ENCODE measurements at places on chromosomes 3 and 15.

DNA sequence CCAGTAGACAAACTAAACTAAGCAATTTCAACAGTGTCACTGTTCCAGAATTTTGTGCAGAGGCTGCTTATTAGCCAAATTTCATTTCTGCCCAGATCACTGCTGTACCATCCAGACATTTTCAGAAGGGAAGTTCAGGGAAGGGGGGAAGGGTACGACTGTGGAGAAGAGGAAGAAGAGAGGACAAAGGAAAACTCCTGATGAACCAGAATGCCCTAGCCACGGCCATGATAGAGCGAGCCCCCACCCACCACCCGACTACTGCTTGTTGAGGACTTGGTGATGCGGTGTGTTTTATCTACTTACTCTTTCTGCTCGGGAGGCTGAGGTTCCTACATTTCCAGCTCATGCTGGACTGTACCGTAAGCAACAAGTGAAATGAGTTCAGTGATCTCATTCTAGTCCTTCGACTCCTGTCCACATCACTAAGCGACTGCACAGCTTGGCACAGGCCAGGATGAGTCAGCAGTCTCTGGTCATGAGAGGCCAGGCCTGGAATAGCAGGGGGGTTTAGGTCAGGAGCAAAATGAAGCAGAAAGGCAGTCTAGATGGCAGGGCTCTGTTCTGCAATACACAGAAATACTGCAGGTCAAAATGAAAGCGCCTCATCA, 330.8 kb downstream of the TIGIT start:
- DNase-seq: peak; percentile 42

DNA sequence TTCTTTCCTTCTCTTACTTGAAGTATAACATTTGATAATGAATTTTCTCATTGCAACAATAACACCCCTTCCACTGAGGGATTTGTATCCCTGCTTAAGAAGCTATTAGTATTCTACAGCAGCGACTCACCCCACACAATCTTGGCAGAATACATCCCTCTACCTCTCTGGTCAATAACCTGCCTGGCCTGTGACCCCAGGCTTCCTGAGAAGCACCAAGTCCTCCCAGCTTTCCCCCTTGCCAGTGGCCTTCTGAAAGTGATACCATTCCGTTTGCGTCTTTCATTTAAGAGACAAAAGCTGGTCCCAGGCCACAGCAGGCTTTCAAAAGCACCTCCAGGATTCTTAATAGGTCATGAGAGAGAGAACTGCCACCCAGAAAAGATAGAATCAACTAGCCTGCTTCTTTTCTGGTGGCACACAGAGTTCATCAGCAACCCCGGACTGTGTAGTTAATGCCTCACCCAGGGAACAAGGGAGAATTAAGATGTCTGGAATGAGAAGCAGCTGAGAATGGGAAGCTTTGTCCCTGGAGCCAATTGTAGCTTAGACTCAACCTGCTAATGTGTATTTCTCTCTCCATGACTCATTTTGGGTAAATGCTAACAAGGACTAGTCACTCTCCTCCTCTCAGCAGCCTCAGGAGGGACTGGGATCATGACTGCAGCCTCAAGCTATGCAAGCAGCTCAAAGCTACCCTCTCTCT, 101.0 kb upstream of the CPNE4 start:
- no peak for DNase-seq

- DNase-seq: no peak
Measured at GRCh38 chr15:45401665-45402161, 23.4 kb upstream of the GATM start.

DNA sequence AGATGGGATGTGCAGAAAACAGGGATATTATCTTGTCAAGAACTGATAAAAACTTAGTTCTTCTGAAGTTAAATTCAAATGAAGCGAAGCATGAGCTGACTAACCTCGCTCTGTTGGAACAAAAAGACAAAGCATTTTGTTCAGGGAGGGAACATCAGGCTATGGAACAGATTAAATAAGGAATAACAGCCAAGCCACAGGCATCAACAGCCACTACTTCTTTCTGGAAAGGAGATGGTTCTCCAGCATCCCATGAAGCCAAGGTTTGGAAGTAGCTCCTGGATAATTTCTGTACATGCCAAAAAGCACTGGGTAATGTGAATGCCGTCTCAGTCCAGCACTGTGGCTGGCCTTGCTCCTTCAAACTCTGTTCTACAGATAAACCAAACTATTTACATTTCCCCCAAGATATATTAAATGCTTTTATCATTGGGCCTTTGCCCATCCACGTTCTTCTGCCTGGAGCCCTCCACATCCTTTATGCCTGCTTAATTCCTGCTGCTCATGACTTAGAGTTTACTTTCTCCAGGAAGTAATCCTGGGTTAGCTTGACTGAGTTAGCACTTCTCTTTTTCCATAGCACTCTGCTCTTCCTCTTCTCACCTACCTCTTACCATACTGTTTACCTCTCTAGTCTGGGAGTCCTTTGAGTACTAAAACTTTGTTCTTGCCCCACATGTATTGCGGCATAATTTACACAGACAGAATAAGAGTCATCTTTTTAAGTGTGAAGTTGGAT, 232.0 kb downstream of the CLSTN2 start:
- DNase-seq: no peak

GRCh38 chr3:182000447-182000846, 288.7 kb downstream of the SOX2 start:
- DNase-seq: no peak

GRCh38 chr3:196969134-196969659, 564 bp upstream of the PIGZ start:
- peak; percentile 53 for DNase-seq

DNA sequence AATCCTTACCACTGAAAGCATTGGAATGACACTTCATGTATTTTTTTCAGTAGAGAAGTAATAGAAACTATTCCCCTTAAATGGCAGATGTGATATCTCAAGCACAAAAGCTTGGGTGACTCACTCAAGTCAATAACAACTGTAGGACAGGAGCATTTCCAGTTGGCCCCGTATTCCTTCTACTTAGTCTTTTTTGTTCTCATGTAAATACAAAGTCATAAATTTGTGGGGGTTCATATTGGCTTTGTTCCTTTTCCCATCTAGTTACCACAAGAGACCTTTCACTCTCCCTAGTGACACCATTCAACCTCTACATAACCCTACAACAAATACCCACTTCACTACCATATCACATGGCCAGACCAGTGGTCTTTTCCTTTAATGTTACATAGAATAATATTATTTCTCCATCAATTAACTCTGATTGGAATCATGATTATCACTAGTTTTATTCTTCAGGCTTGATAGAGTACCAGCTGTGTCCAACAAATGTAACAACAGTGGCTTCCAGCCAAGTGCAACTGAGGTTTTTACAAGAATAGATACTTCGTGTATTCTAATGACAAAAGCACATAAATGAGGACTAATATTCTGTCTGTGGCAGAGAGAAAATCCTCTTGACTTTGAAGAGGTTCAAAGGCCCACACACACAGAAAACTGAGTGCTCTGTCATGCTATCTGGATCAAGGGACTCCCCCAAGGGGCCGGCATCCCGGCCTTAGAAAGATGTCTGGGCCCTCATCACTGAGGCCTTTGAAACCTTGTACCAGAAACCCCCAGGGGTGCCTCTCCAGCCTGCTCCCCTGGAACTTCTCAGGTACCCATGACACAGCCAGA, 94.0 kb upstream of the THBS1 start:
- no peak for DNase-seq

DNA sequence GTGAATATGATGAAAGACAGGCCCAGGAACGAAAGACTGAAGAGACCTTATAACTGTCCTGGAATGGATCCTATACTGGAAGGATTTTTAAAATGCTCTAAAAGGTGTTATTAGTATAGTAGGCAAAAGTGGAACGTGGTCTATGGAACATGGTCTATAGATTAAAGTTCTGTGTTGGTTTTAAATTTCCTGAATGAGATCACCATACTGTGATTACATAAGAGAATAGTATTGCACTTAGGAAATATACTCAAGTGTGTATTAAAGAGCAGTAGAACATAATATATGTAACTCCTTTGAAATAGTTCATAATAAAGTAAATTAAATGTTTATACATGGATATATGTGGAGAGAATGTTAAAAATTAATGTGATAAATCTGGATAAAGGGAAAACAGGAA, 68.2 kb downstream of the SPRED1 start:
- DNase-seq: no peak

- no peak for DNase-seq
Measured at GRCh38 chr15:35669432-35670045, 123.6 kb upstream of the DPH6 start.

DNA sequence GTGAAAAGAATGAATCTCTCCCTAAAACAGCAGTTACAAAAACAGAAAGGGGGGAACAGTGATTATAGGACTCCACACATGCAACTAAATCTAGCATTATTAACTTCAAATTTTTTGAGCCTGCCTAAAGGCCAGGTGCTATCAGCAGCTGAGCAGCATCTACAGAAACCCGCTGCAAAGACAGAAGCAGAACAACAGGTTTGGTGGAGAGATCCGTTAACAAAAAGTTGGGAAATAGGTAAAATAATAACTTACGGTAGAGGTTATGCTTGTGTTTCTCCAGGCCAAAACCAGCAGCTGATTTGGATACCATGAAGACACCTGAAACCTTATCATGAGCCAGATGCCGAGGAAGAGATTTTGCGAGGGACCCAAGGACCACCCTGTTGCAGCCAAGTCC, 201.6 kb upstream of the UBE3A start:
- DNase-seq: no peak

DNA sequence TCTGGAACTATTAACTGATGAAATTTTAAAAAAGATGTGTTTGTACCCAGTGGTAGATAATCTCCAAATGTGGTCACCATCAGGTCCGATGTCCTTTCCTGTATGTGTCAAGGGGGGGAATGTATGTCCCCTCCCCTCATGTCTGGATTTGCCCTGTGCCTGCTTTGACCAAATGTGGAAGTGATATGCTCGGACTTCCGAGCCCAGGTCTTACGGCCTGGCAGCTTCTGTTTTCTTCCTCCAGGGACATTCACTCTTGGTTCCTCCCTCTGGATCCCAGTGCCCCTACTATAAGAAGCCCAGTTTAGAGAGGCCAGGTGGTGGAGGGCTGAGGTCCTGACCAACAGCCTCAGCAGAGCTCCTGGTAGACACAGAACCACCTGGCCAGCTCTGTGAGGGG, 75.5 kb downstream of the CCR1 start:
- DNase-seq: no peak

- peak; percentile 85 for DNase-seq
Measured at GRCh38 chr15:73683777-73684580, at the start of gene CD276. TSS of gene CD276 (plus strand) at chr15:73684383. CDS start at chr15:73699640, 15,257 bp downstream.

DNA sequence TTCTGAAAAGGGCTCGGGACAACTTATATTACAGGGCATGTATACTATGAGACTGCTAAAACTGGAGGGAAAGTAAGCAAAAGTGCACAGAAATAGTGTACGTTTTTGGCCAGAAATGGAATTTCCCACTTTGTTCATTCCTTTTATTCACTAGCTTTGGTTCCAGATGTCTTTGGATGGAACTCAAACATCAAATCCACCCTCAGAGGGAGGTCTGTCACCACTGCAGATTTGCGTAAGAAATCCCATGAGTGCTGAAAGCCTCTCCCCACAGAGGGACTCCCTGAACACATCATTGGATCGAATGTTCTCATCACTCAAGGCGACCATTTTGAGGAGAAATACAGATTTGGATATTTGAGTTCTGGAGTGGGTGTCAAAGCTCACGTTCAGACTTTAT, 71.6 kb downstream of the FEM1B start:
- DNase-seq: no peak

GRCh38 chr3:70097084-70097483, 97.6 kb downstream of the SAMMSON start:
- DNase-seq: no peak

DNA sequence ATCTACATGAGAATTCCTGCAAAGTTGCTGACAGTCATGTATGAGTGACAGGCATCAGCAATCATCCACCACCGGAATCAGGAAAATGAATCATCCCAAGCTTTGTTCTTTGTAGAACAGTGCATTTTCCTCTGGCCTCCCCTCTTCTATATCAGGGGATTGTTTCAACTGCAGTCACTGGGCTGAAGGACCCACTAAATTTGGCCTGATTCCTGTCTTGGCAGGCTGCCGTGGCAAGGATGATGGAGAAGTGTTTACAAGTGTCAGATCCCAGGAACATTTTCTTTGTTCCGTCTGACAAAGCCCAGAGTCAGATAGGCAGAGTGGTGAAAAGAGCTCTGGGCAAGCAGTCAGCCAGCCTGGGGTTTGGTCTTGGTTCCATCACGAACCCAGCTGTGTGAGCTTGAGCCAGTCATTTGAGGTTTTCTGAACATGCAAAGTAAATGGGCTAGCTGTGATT, 175.1 kb upstream of the TSC22D2 start:
- no peak for DNase-seq

DNA sequence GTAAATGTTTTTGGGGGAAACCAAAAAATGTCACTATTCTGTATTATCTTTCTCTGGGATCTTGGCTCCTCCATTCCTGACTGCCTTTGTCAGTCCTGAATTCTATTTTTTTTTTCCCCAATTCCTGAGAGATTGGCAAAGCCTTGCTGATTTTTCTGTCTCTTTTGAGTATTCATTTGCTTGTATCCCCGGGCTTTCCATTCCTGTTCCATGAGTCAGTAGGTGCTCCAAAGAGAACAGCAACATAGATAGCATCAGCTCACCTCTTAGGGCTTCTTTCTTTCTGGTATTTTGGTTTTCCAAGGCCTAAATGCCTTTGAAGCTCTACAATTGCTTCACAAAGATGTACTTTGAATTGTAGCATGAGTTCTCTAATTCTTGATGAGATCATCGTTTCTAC, 271.7 kb upstream of the LRRC3B start:
- no peak for DNase-seq

- DNase-seq: peak; percentile 55
Measured at GRCh38 chr3:134527037-134527436, 41.2 kb downstream of the CEP63 start.

DNA sequence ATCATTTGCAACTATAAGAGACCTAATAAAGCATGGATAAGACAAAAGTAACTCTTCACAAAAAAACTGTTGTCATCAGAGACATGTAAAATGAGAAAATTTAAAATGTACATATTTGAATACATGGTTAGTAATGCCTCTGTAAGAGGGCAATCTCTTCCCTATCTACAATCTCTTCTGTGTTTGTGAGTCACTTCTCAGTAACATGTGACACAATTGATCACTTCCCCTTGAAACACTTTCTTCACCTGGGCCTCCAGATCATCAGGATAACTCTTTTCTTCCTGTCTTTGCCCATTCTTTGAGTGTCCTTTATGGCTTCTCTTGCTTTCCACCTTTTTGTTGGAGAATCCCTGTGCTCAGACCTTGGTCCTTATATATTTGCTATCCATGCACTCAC, 50.4 kb downstream of the TFDP2 start:
- no peak for DNase-seq

DNA sequence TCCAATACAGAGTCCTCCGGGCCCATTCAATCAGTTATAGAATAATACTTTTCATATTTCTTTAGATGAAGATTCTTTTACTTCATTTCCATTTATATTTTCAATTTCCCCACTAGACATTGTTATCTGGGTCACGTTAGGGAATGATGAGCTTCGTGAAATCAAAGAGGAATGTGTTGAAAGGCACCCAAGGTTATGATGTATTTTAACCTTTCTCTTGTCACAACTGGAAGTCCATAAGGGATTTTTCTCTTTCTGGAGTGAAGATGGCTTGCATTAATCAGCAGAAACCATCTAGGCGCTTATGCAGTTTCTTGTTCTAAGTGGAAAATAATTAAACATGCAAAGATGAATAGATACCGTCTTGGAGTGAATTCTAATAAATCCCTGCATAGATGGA, 180.5 kb downstream of the FEZF2 start:
- DNase-seq: no peak

- no peak for DNase-seq
Measured at GRCh38 chr3:8981296-8981695, 18.0 kb upstream of the RAD18 start.

GRCh38 chr3:171133796-171134569, 107.5 kb upstream of the SLC2A2 start:
- DNase-seq: no peak

- DNase-seq: no peak
Measured at GRCh38 chr3:112377568-112378071, 44.7 kb downstream of the CD200 start.

Measured in T47D (cell line).